Stimulated activated naive CD4-positive, alpha-beta T cell treated with Interleukin-2 at 50 U/mL for 16 hours (primary cell): ENCODE measurements at places on chromosomes 6 and 20.
A peak's percentile ranks its signal among the peaks of the same experiment; 100 is the strongest.

GRCh38 chr6:15089569-15090144 lies 156.2 kb upstream of the JARID2 start:
- no peak for DNase-seq

GRCh38 chr20:1538655-1539054 lies 18.9 kb downstream of the SIRPD start:
- no peak for DNase-seq

- DNase-seq = no peak
These were observed 12.9 kb downstream of the PARD6B start for GRCh38 chr20:50744143-50744792.

- no peak for DNase-seq
These were observed 25.8 kb downstream of the SAMD5 start for GRCh38 chr6:147534116-147534860.

DNA sequence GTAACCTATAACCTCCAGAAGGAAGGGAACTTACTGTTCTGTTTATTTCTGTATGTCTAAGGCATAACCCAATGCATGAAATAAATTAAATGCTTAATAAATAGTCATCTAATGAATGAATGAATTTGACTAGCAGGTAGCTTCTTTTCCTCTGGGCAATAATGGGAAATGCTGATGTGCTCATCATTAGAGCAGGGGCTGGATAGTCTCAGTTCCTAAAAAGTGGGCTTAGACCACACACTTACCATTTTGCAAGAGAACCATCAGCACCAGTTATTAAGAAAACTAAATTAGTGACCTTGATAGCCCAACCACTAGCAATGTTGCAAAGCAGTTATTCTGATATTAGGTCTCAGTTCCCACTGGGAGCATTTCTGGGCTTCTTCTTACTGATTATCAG lies 449.7 kb downstream of the CDC5L start:
- no peak for DNase-seq

DNA sequence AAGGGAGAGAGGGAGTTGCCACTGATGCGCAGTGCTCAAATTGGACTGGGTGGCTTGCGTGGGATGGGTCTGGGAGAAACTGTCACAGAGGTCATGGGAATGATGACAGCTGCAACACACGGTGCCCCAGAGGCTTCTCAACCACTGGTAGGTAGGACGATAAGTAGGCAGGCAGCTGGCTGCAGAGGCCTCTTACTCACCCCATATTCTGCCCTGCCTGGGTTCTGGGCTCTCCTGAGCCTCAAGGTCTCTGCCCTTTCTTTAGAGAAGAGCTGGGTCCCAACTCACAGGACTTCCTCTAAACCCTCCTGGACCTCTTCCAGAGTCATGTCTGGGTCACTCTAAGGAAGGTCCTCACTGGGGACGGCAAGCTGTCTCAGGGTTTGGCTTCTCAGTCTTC lies 37.2 kb upstream of the RNF24 start:
- no peak for DNase-seq

GRCh38 chr6:111813237-111813636 lies 60.0 kb downstream of the FYN start:
- DNase-seq = no peak

- no peak for DNase-seq
These were observed 18.7 kb downstream of the MOCS3 start for GRCh38 chr20:50977066-50978021.

- DNase-seq = no peak
These were observed 656.9 kb downstream of the PTPRT start for GRCh38 chr20:42532831-42533230.

DNA sequence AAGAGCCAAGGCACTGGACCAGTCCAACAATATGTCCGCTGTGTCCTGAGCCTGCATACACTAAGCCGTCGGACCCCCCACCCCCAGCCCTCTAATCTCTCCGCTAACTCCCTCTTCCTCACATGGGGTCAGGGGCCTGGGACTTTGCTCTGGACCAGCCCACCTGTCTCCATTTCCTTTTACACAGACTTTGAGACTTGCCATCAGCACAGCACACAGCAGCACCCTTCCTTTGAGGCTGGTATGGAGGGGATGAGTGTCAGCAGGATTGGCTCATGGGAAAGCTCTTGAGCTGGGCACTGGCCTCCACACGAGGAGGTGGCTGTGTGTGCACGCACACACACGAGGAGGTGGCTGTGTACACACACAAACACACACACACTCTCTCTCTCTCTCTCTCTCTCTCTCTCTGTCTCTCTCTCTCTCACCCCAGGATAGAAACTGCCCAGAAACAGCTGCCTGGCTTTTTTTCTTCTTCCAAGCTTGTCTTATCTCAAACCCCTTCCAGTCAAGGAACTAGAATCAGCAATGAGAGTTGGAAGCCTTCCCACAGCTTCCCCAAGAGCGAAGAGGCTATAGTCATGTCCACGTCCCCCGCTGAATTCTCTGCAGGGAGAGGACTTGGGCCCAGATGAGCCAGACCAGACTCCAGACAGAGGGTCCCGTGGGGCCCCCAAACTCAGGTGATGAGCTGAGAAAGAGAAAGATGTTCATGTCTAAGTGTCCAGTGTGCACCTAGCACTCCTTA lies 18.6 kb downstream of the SLC9A8 start:
- no peak for DNase-seq

GRCh38 chr6:3671382-3671781 lies 80.1 kb downstream of the PXDC1 start:
- DNase-seq = no peak

- DNase-seq = no peak
These were observed 53.6 kb upstream of the SMOC2 start for GRCh38 chr6:168387426-168387825.

- no peak for DNase-seq
These were observed 545.2 kb upstream of the MAN1A1 start for GRCh38 chr6:119894811-119895210.

GRCh38 chr6:18388271-18388670 lies 1.1 kb downstream of the RNF144B start:
- no peak for DNase-seq

DNA sequence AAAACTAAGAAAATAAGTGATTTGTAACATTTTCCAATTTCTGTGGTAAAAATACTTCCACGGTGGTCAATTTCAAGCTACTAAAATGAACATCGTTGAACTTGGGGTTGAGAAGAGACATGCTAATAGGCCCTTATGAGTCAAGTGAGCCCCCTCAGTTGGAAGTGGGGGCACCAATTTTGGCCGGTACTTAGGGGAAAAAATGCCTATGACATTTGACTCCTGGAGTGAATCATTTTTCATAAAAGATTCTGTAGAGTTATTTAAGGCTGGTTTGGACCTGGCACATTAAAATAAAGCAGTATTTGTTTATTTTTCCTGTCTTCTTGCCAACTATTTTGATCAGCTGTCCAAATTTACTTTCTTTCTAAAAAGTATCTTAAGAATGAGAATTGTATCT lies 32.4 kb upstream of the CAP2 start:
- DNase-seq = no peak

- DNase-seq = no peak
These were observed 41.7 kb downstream of the CDK5RAP1 start for GRCh38 chr20:33359399-33360261.

DNA sequence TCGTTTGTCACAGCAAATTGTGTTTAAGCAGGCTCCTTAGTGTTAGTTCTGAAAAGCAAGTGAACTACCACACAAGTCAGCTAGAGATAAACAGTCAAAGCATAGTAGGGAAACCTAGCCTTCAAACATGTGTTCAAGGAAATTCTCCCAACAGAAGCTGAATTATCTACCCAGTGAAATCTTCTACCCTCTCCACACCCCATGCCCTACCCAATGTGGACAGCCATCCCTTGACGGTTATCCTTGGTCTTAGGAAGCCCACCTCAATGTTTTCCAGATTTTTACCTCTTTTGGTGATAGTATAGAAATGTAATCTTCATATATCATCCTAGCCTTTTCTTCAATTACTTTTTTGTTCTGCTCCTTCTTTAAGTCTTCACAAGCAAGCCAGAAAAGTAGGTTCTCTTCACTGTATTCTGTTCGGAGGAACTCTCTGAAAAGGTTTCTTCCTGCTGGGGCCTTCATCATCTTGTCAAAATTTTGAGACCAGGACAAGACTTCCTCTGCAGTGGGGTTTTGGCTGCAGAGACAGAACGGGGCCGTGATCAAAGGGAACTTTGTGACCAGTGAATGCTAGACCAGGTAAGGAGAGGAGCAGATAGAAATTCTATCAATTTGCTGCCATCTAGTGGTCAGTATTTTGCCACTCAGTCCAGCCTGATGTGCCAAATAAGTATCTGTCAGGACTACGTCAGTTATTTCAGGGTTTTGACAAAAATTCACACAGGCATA lies 21.6 kb upstream of the MTRF1L start:
- DNase-seq = peak; percentile 6

GRCh38 chr6:98845211-98846020 lies 11.0 kb downstream of the POU3F2 start:
- DNase-seq = peak; percentile 52

GRCh38 chr6:26457264-26457805 lies 420 bp upstream of the BTN2A1 start:
- no peak for DNase-seq

GRCh38 chr6:123118811-123119210 lies 122.8 kb downstream of the CLVS2 start:
- DNase-seq = no peak

DNA sequence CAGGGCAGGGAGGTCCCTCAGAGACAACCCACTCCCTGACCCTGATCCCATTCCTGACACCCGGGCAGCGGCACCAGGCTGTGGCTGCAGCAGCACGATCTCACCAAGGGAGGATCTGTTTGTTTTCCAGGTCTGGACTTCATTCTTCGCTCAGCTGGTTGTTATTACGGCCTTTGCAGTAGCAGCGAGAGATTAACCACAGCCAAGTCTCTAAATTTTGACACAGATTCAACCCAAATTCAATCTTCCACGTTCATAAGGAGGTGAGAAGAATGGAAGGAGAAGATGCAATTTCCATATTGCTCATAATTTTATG lies 91.1 kb upstream of the THBS2 start:
- no peak for DNase-seq

GRCh38 chr6:11277275-11278206 lies 45.1 kb upstream of the NEDD9 start:
- DNase-seq = peak; percentile 41

DNA sequence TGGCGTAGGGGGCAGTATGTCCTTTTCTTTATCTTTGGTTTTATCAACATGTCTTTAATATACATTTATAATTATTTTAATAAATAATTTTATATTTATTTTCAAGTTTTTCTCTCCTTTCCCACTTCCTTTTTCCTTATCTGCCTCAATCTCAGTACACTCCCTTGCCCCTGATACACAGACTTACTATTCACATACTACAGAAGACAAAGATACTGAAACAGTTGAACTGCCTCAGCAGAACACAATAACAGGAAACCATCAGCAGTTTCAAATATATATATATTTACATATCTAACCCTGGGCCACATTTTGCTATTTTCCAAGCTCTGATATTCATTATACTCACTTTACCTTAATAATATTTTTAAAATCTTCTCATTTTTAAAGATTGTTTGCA lies 19.8 kb downstream of the IBTK start:
- DNase-seq = no peak

DNA sequence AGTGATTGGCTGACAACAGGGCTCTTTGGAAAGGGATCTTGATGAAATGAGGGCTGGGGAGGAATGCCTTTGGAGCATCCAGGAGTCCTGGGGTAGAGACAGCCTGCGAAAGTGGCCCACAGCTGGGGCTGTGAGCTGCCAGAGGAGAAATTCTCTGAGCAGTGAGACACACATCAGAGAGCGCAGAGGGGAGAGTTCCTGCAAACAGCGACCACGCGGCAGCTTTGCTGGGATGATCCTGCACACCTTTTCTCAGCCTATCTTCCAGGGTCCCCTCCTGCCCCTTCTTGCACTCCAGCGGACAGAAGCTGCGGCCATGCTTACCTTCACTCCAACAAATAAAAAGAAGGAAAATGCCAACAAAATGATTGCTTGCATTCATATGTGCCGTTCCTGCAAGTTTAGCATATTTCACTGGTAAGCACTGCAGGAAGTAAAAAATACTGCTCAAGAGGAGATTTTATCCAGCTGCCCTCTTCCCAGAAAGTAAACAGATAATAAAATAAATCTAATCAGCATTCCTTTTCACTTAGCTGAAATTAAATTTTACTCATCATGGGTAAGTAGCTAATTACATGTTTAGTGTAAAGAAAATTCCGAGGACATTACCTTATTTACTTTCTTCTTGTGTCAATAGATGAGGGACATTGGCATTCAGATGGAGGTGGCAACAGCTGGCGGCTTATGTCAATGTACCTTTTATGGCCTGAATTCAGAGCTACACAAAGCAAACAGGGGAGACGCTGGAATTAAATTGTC lies 339.9 kb upstream of the ARID1B start:
- DNase-seq = no peak

DNA sequence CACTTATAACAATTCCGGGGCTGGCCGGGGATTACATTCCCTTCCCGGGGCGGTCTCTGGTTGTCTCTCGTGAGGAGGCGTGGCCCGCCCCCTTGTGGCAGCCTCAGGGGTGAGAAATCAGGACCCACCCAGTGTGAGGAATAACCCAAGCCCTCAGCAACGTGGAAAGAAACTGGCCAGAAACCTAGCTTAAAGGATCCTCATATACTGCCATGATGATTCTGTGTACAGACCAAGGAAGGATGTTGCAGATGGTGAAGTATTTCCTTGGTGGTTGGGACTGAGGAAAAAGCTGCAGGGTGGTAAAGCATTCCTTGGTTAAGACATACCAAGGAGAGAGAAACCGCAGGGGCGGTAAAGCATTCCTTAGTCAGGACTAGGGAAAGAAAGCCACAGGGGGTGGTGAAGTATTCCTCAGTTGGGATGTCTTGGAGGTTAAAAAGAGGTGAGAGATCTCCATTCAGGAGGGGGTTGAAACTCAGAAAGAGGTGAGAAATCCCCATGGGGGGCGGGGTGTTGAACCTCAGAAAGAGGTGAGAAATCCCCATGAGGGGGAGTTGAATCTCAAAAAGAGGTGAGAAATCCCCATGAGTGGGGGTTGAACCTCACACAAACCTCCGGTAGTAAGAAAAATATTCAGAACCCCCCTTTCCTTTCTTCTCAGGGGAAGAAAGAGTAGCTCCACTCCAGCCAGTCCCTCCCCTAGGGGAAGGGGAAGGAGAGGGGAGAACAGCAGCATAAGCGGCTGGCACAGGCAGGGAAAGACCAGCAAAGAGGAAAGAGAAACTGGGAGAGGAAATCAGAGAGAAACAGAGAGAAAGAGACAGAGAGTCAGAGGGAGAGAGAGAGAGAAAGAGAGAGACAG lies 238.1 kb downstream of the RNGTT start:
- DNase-seq = peak; percentile 6

DNA sequence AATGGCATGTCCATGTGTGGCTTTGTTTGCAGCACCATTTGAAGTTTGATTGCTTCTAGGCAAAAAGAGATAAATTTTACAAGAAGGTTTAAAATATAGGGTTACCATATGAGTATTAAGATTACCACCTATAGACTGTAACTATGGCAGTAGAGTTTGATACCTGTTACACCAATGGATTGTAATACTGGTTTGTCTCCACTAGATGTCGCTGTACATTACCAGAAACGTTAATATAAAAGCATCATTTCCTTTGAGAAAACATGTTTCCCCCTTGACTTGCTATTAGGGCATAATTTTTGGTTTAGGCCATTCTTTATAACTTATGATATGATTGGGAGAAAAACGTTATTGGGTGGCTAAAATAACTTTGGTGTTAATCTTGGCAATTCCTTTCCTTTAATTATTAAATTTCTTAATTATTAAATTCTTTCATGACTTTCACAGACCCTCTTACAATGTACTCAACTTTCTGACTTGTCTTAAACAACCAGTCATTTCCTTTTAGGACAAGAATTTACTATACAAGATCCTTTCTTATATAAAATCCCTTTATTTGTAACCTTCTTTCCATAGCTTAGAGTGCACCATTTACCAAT lies 42.8 kb downstream of the HLA-DPB1 start:
- no peak for DNase-seq
